ENCODE measurements at places on chromosomes 7 and 10.
A peak's percentile ranks its signal among the peaks of the same experiment; 100 is the strongest.

DNA sequence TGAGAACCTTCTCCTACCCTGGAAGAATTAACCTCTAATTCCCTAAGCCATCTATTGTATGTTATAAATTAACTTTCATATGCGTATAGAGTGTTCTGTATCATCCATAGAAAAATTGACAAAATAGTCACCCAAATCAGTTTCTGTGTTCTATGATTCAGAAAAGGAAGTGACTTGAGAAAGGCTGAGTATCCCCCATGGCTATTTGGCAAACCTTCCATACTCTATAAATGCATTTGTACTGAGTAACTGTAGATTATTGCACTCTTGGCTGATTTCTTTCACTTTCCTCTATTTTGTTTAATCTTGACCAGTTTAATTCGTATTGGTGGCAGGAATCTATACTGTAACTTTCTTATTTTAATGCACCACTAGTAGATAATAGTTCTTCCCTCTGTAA is 182.2 kb downstream of the HTR7 start:
- no peak for DNase-seq

- no peak for DNase-seq
These were observed 120.0 kb downstream of the ADAM12 start for GRCh38 chr10:126268013-126268920.

DNA sequence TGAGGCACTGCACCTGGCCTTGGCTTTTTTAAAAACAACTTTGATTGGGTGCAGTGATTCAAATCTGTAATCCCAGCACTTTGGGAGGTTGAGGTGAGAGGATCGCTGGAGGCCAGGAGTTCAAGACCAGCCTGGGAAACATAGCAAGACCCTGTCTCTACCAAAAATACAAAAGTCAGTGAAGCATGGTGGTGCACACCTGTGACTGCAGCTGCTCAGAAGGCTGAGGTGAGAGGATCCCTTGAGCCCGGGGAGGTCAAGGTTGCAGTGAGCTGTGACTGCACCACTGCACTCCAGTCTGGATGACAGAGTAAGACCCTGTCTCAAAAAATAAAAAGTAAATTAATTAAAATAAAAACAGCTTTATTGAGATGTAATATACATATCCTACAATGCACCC is 84.9 kb downstream of the NPTX2 start:
- no peak for DNase-seq

DNA sequence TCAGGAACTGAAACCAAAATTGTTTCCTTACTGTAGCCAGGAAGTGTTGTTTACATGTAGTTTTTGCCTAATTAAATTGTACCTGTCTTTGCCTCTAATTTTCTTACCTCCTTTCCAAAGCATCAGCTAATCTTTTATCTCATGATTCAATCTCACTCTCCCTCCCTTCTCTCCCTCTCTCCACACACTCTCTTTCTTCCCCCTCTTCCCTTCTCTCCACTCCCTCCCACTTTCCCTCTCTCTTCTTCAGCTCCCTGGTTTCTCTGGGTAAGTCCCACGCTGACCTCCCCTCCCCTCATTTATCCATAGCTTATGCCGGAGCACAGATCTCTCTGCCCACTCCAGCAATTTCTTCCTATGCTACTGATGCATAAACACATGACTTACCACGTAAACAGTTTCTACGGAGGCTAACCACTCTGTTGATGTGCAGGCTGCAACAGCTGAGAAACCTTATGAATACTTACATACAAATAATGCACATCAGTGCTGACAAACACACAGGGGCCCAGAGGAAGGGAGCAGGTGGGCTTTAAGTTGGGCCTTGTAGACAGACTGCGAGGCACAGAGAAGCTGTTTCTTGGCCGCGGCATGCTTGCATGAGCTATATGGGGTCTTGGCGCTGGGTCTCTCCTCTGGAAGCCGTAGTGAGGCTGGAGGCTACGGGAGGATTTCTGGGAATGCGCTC is 174.4 kb upstream of the PLXNA4 start:
- no peak for DNase-seq

- DNase-seq = no peak
These were observed 204.7 kb upstream of the ZNF32 start for GRCh38 chr10:43853369-43853768.

- no peak for DNase-seq
These were observed 109.6 kb downstream of the SH2D4B start for GRCh38 chr10:80647173-80647833.

DNA sequence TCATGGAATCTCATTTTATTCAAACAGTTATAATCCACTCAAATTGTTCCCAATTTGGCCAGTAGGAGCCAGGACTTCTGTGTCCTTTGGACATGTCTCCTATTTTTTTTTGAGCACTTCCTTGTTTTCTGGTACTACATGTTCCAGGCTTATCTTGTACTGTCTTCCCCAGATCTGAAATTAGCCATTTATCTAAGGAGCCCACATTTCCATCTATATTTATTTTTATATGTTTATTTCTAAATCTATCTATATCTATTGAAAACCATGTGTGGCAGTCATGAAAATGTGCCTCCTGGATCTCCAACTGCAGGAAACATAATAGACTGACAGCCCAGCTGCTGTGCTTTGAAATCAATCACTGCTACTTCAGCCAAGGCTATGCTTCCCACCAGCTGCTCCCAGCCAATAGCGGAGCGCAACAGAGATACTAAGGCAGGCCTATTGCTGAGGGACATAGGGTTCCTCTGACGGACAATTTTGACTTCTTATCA is 147.1 kb downstream of the LRRC4 start:
- no peak for DNase-seq

- DNase-seq = no peak
These were observed 32.7 kb downstream of the KCNMA1 start for GRCh38 chr10:77604941-77605351.

GRCh38 chr7:80659120-80660055 is 20.9 kb downstream of the CD36 start:
- no peak for DNase-seq

- no peak for DNase-seq
These were observed 2.5 kb downstream of the MTPN start for GRCh38 chr7:135974667-135975066.

DNA sequence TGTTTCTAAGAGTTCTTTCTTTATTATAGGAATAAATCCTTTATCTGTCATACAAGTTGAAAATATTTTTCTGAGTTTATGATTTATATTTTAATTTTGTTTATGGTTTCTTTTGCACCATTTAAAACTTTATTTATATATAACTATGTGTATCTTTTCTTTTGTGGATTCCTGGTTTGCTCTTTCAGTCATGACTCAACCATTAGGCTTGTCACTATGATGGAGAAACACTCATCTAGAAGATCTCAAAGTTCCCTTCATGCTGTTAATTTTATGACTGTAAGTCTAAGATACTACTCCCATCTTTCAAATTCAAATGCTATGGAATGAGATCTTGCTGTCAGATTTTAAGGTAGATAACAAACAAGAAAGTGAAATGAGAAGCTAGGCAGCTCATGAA is 199.5 kb downstream of the INHBA start:
- no peak for DNase-seq

- no peak for DNase-seq
These were observed 44.2 kb downstream of the BPGM start for GRCh38 chr7:134690614-134691504.

GRCh38 chr7:138089080-138089901 is 13.0 kb downstream of the AKR1D1 start:
- DNase-seq = peak; percentile 67

- no peak for DNase-seq
These were observed 467.1 kb downstream of the DNAJB6 start for GRCh38 chr7:157803906-157804305.

DNA sequence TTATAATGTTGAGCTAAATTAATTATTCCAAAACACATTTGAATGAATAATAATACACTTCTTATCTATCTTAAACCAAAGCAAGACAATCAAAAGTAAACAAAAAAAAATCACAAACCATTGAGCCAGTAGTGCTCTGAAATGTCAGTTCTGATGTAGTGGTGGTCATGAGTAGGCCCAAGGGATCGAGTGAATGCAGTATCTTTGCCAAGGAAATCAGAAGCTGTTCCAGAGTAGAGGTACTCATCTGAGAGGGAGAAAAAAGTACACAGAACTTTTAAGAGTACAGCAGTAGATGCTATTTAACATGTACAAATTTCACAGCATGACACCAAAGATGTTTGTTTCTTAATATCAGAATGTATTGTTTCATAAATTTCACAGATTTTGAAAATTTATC is 121.5 kb downstream of the SEMA3D start:
- no peak for DNase-seq

DNA sequence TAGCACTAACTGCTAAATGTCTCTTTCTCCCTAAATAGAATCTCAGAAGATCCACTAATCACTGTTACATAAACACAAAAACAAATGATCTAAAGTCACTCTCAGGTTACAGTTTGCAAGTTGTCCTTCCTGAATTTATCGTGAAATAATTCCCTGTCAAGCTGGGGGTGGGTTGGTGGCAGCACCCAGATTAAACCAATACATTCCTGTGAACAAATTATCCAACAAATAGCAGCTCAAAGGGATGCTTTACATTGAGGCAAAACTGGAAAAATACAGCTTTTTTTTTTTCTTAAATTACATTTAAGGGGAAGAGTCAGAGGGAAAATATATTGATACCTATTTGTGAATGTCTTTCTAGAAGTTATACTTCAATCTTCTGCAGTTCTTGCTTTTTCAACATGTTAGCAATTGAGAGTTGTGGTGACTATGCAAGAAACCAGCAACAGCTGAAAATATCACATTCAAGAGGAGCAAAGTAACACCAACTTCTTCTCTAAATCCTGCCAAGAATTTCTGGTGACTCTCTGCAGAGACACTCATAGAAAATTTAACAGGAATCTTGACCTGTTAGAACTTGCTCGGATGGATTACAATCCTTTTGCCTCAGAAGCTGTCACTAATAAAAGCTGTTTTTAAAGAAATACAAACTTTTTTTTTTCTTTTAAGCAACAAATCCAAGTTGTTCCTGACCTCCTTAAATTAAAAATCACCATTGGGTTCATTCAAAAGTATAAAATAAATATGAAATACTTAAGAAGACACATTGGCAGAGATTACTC is 18.9 kb downstream of the LMOD2 start:
- DNase-seq = no peak

DNA sequence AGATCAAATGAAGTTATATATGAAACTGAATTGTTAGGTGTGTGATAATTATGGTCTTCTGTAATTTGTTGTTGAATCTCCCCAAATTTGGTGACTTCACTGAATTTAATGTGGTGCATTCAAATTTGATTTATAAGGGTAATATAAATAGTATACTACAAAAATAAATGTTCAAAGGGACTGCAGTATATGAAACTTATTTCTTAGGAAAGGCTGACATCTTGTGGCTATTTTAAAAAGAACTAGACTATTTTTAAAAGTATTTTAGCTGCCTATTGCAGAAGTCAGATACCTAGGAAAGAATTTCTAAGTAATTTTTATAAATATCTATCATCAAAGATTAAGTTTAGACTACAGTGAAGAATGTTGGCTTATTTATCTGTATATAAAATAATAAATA is 36.6 kb downstream of the ATRNL1 start:
- DNase-seq = peak; percentile 20

DNA sequence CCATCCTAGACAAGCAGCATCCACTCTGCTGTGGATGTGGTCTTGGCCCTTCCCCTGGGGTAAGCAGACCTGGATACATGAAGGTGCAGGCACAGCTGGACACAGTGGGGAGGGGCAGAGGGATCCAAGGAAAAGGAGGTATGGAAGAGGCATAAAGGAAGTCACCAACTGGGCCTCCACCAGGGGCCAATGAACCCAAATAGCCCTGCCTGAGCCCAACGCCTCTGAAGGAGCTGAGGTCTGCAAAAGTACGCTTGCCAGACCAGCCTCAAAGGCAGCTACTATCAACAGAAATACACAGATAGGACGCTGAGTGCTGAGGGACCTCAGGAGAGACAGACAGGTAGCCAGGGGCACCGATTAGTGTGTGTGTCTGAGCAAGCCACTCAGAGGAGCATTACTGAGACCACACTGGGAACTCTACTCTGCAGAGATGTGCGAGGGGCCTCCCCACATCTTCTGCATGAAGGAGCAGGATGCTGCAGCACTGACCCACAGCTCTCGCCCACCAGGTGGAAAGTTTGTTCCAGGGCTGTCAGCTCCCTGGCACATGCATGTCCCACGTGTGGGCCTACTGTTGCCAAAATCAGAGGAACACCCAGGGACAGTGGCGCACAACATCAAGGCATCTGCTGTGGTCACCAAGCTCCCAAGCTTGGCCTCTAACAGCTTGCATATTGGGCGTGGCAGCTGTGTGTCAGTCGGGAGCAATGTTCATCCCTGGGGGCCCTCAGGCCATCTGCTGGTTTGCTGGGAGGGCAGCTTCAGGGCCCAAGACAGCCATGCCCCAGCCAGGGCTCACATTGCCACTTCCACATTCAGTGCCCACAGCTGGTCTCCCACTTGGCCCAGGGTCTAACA is 40.0 kb downstream of the MKI67 start:
- DNase-seq = no peak

GRCh38 chr10:114839901-114840300 is 18.3 kb downstream of the FHIP2A start:
- DNase-seq = no peak

GRCh38 chr7:20742913-20743312 is 43.8 kb downstream of the SP8 start:
- no peak for DNase-seq

- DNase-seq = no peak
These were observed 12.9 kb downstream of the HSPB1 start for GRCh38 chr7:76315364-76315763.

DNA sequence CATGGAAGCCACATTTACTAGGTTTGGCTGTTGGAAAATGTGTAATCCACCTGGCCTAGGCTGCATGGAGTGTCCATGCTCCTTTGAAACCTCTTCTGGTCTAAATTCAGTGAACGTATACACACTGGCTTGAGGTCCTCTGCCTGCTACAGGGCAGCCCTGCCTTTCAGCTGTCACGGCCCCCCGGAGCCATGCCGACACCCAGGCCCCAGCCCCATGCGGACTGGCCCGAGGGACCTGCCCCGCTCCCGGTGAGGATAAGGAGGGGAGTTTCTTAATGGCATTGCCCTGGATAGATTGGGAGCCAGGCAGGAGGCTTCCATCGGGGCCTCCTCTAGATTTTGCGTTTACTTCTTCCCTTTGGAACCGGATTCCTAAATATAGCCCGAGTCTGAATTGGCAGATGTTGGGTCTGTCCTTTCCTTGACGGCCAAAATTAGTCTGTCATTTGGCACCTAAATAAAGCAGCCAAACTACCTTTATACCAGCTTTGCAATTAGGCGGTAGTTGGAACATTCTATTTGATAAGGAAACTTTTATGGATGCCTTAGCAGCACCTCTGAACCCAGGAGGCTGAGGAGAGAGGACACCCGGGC is 72.1 kb upstream of the SH2B2 start:
- no peak for DNase-seq

Data from Panc1 (cell line).